ENCODE measurements at places on chromosomes 3 and 15.

GRCh38 chr3:106183762-106184391, 315.1 kb upstream of the CBLB start:
- no peak for DNase-seq

- DNase-seq: no peak
Observed at GRCh38 chr3:161602475-161602874, 105.9 kb downstream of the OTOL1 start.

DNA sequence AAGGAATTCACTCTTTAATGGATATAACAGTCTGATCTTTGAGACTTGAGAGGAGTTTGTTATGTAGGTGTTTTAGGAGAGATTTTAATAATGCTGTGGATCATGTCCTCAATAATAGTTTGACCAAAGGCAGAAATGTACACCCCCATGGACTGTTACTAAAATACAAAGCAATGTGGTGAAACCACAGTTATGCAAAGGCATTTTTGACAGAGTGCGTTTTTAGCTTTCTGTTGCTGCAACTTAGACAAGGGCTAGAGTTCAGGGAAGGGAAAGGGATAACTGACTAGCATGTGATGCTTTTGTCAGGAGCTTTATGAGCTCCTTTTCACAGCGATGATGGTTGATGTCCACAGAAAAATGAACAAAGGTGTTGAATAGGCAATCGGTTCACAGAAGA, 3.6 kb upstream of the STARD5 start:
- DNase-seq: no peak

GRCh38 chr3:143207338-143207961, 87.9 kb downstream of the CHST2 start:
- no peak for DNase-seq

DNA sequence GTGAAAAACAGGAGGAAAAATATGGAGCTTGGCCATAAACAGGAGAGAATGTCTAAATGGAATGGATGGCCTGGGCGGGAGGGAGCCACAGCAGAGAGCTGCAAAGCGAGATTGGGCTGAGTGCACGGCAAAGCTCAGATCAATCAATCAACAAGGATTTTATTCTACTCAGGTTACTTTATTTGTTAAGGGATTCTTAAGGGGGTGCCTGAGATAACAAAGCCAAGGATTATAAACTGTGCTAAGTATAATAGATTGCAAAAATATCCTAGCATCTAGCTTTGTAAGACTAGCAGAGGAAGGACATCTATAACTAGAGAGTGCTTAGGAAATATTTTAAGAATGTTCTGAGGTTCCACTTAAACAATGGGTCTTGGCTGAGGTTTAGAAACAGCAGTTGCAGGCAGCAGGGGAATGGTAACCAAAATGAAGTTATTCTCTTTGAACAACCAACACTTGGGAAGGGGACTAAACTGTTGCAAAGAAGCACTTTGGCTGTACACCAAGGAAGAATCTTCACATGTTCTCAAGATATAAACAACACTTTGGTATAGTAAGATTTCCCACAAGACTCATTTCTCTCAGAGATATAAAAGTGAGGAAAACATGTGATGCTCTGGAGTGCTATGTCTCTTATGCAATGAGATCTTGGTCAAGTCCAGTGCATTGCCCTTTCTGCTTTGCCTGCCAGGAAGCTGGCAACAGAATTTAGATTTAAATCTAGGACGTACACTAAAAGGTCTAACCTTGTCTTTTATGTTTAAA, 35.5 kb downstream of the TMEM212 start:
- DNase-seq: no peak

- DNase-seq: no peak
Observed at GRCh38 chr15:72562878-72563277, 88.7 kb downstream of the ARIH1 start.

- DNase-seq: no peak
Observed at GRCh38 chr15:79916502-79917132, 19.8 kb upstream of the MTHFS start.

DNA sequence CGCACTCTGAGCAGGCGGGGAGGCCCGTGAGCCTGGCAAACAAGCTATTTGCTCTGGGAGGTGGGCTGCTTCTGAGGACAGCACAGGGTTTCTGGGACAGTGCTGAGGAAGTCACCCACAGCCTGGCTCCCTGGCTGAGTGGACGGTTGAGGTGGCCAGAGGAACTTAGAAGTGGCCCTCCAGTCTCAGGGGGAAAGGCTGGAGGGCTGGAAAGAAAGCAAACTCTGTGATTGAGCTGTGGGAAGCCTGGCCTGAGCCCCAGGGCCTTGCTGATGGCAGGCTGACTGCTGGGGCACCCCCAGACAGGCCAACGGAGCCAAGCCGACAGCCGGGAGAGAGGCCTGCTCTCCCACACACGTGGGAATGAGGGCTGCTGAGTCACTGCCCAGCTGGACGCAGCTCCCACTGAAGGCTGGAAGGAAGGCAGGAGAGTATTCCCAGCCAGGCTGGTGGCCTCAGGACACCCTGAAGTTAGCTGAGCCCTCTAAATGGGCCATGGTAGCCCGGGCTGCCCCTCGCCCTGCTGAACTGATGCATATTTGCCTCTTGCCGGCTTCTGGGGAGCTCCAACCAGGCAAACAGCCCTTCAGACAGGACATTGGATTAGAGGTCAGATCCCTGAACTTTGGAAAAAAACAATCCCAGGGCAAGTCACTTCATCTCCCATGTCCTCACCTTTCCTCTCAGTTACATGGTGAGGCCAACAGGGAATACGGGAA, 98.0 kb upstream of the TLE3 start:
- peak; percentile 71 for DNase-seq

- DNase-seq: peak; percentile 31
Observed at GRCh38 chr3:192445770-192446644, 281.3 kb downstream of the FGF12 start.

GRCh38 chr3:133662278-133662651, 524 bp upstream of the TOPBP1 start:
- DNase-seq: peak; percentile 28

- no peak for DNase-seq
Observed at GRCh38 chr15:100307241-100308212, 34.2 kb downstream of the ADAMTS17 start.

- DNase-seq: no peak
Observed at GRCh38 chr3:115930168-115930567, 306.9 kb downstream of the GAP43 start.

- no peak for DNase-seq
Observed at GRCh38 chr3:51933471-51934138, 8.1 kb downstream of the RRP9 start.

GRCh38 chr15:31206386-31207181, 105.1 kb upstream of the TRPM1 start:
- no peak for DNase-seq

DNA sequence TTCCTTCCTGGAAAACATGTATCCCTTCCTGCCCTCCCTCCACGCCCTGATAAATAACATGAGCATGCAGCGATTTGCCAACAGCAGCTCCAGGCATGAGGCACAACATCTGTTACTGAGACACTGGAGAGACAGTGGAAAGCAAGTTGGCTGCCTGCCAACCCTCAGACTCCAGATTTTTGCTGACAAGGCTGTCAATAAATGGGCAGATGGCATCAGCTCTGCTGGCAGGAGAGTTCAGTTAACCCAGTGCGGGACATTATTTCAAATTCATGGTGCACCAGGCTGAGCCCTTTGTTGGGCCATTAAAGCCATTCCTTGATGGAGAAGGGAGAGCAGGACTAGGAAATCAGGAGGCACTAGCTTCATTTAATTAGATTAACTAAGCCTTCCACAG, 293.3 kb downstream of the MEX3B start:
- peak; percentile 23 for DNase-seq

GRCh38 chr3:48426944-48427629, 2.8 kb downstream of the PLXNB1 start:
- DNase-seq: no peak

- no peak for DNase-seq
Observed at GRCh38 chr3:39388741-39389248, 5.6 kb downstream of the SLC25A38 start.

GRCh38 chr15:72117486-72118016, 399 bp downstream of the MYO9A start:
- DNase-seq: peak; percentile 60

DNA sequence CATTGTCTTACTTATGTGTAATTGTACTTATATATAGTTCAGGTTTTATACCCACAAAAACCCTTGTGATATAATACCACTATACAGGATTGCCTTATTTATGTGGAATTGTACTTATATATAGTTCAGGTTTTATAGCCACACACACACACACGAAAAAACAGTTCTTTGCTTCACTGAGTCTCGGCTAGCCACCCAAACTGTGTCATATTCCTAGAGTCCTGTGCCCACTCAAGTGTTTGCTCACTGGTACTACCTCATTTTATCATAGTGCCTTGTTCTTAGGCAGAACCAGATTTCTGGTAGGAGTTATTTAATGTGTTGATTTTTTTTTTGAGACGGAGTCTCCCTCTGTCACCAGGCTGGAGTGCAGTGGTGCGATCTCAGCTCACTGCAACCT, 12.5 kb downstream of the RASA2 start:
- no peak for DNase-seq

DNA sequence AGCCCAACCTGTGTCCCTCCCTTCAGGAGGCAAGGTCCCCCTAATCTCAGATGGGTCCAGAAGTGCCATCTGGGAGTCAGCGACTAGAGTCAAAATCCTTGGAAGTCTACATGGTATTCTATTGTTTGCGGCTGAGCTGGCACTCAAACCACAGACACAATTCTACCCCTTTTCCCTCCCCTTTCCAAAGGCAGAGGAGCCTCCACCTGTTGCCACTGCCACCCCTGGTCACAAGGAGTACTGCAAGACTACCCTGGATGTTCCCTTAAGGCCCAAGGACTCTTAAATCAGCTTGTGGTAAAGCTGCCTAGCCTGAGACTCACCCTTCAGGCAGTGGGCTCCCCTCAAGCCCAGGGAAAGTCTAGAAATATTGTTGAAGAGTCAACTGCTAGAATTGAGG, 4.3 kb upstream of the OR5H6 start:
- DNase-seq: no peak

- peak; percentile 31 for DNase-seq
Observed at GRCh38 chr3:68878322-68878721, 54.0 kb downstream of the TAFA4 start.

DNA sequence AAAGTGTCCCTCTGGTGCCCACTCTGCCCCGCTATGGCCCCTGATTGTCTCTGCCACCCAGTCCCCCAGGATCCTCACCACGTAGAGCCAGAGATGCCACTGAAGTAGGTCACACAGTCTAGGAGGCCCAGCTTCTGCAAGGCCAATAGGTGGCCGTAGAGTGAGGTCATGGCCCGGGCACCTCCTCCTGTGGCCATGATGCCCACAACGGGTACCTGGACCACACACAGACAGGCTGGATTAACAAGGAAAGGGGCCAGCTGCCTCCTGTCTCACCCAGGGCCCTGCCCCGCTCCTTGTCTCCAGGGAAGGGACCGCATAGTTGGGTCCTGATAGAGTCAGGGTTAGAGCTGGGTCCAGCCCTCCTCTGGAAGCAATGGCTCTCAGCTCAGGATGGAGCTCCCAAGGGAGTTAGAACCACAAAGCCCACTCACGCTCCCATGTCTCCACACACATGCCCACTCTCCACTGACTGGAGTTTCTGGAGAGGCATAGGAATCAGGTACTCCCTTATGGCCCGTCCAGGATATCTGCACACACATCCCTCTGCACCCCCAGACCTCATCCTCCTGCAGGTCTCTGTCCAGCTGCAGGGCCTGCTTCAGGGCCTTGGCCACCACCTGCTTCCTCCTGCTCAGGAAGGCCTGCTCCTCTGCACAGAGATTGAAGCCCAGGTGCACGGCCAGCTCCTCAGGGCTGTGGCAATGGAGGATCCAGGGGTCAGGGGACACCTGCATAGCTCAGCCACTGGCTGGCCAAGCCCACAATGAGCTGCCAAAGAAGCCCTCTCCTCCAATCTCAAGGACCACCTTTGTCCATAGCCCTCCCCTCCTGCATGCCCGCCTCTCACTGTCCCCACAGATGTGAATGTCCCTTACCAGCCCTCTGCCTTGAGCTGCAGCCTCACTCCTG, 13.2 kb downstream of the PLA2G4D start:
- DNase-seq: no peak

- no peak for DNase-seq
Observed at GRCh38 chr3:197547306-197548011, 8.3 kb downstream of the BDH1 start.

GRCh38 chr3:194194757-194195085, 58.8 kb downstream of the HES1 start:
- DNase-seq: no peak

DNA sequence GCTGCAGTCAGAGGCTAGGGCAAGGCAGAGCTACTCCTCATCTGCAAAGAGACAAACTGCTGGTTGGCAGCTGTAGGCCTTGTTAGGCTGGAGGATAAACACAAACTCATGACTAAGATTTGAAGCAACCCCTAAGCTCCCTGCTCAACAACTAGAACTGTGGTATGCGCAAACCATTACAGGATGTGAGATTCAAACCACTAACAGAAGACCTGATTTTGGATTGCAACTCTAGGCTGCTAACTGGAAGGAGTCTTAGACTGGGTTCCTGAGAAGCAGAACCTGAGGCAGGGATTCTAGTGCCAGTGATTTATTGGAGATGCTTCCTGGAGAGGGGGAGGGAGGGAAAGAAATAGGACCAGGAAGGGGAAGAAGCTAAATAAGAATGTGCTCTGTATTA, 22.5 kb downstream of the CCR4 start:
- DNase-seq: no peak

DNA sequence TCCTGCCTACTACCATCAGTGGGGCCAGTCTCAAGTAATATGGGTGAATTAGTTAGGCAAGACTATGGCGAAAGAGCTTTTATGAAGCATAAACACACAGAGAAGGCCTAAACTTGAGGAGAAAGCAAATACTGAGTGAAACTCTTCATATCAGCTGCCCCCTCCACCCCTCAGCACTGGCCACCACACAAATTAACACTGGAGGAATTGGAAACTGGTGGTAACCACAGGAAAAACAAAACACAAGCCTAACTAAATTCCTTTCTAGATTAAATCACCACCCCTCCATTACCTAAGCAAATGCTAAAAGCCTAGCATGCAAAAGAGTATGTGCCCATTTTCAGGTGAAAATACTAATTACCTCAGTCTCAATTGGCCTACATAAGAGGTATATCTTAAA, 774.7 kb upstream of the NECTIN3 start:
- DNase-seq: no peak

GRCh38 chr3:32290619-32291018, 52.1 kb downstream of the CMTM8 start:
- DNase-seq: no peak

- no peak for DNase-seq
Observed at GRCh38 chr3:99330281-99330680, 308.1 kb upstream of the COL8A1 start.

- no peak for DNase-seq
Observed at GRCh38 chr3:128226795-128227395, 73.6 kb downstream of the EEFSEC start.

DNA sequence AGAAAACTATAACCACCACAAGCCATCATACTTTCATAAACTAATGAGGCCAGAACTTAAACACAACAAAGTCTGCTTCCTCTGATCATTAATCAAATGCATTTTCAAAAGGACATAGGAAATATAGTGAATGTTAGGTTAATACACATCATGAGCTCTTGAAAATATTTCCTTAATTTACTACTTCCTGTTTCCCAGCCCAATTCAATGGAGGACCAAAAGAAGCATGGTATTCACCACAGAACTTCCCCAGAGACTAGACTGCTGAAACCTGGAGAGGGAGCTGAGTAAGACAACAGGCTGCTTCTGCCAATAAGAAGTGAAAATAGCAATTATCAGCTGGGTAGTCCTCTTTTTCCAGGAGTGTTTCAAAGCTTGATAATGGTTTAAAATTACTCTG, 250.3 kb downstream of the ULK4 start:
- no peak for DNase-seq

GRCh38 chr3:158347966-158348365, 223.0 kb upstream of the MLF1 start:
- DNase-seq: no peak
